ENCODE measurements at places on chromosomes 16 and 17.
A peak's percentile ranks its signal among the peaks of the same experiment; 100 is the strongest.

- peak; percentile 61 for DNase-seq
Observed at GRCh38 chr17:2347805-2348685, 10.7 kb downstream of the SGSM2 start.

DNA sequence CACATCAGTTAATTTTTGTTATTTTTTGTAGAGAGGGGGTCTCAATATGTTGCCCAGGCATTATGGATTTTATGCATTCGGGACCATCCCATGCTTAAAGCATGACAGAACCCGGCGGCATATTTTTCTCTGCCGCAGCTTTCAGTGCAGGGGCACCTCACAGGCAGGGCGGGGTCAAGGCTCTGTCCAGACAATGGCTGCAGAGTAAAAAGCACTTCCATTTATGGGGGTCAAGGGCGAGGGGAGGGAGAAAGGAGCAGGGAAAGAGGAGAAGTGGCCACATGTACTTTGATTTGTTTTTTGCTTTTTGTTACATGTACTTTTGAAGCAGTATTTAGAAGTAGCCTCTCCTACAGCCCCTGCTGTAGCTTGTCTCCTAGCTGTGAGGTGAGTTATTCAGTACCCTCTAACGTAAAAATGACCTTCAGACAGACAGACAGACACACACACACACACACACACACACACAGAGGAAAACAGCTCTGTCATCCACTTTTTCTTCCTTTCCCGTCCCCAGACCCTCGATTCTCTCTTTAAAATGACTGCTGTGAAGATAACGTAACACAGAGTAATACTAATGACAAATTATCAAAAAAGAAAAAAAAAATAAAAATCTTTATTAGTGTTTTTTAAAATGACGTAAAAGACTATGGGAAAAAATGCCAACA lies 856 bp upstream of the SCPEP1 start:
- no peak for DNase-seq

GRCh38 chr16:57192146-57192545 lies 6.0 kb downstream of the RSPRY1 start:
- DNase-seq, result no peak

DNA sequence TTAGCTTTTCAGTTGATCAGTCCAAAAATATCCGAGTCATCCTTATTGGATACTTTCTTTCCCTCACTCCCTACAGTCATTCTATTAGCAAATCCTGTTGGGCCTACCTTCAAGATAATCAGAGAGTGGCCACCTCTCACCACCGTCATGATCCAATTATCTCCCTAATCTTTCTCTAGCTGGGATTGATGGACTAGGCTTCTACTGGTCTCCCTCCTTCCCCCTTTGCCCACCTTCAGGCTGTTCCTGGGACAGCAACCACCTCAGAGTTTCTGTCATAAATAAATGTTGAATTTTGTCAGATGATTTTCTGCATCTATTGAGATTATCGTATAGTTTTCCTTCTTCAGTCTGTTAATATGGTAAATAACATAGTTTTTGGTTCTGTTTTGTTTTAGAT lies 16.2 kb upstream of the RHBDL3 start:
- DNase-seq, result no peak

GRCh38 chr17:81128774-81129173 lies 36.5 kb upstream of the PVALEF start:
- DNase-seq, result no peak

DNA sequence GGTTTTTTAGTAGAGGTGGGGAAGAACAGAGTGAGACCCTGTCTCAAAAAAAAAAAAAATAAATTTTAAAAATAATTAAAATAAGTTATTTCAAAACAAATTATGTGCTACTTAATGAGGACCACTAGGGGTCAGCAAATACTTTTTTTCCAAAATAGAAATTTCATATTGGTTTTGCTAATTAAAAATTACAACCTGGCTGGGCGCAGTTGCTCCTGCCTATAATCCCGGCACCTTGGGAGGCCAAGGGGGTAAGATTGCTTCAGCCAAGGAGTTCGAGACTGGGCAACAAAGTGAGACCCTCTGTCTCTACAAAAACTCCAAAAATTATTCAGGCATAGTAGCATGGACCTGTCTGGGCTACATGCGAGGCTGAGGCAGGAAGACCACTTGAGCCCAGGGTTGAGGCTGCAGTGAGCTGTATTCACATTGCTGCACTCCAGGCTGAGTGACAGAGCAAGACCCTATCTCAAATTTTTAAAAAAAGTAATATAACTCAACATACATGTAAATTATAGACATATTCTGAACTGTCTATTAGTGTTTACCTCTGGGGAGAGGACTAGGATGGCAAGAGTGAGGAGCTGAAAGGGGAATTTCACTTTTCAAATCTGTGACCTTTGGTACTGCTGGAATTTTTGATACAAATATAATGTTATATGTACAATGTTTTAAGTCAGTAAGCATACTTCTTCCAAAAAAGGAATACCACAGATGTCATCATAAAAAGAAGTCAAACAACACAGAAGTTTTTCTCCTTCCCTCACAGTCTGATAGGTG lies 8.1 kb downstream of the MEIOB start:
- DNase-seq, result peak; percentile 48

- no peak for DNase-seq
Observed at GRCh38 chr16:57123974-57124674, 31.7 kb downstream of the CPNE2 start.

DNA sequence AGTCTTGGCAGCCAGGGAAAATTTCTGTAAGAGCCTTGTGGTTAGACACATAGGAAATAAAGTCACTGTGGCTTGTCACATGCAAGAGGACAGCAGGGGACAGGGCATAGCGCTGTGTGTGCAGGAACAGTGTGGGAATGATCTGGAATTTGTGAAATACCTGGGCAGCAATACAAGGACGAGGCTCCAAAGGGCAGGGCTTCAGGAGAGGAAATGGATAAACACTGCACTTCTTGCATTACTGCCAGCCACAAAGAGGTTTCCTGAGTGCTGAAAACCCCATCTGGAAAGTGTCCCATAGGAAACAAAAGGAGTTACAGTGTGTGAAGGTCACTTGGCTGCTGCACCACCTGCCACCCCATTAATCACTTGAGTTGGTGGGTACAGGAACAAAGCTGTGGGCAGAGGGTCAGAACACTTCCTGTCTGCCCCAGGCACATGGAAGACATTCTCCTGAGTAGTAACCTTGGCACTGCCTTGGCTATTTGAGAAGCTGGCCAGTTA lies 12.1 kb upstream of the HP start:
- no peak for DNase-seq

- no peak for DNase-seq
Observed at GRCh38 chr16:73315645-73316044, 267.7 kb upstream of the ZFHX3 start.

DNA sequence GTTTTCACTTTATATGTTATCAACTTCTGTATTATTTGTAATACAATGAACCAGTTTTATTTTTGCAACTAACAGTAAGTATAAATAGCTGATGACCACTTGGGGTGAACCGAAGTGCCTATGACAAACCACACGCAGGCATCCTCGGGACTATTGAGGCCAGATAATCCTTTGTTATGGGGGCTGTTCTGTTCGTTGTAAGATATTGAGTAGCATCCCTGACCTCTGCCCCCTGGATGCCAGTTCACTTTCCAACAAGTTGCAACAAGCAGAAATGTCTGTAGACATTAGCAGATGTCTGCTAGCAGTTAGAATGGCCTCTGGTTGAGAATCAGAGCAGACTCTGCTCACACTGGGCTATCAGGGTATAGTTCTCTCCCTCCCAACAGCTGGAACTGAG lies 277.0 kb downstream of the WWOX start:
- DNase-seq, result no peak

DNA sequence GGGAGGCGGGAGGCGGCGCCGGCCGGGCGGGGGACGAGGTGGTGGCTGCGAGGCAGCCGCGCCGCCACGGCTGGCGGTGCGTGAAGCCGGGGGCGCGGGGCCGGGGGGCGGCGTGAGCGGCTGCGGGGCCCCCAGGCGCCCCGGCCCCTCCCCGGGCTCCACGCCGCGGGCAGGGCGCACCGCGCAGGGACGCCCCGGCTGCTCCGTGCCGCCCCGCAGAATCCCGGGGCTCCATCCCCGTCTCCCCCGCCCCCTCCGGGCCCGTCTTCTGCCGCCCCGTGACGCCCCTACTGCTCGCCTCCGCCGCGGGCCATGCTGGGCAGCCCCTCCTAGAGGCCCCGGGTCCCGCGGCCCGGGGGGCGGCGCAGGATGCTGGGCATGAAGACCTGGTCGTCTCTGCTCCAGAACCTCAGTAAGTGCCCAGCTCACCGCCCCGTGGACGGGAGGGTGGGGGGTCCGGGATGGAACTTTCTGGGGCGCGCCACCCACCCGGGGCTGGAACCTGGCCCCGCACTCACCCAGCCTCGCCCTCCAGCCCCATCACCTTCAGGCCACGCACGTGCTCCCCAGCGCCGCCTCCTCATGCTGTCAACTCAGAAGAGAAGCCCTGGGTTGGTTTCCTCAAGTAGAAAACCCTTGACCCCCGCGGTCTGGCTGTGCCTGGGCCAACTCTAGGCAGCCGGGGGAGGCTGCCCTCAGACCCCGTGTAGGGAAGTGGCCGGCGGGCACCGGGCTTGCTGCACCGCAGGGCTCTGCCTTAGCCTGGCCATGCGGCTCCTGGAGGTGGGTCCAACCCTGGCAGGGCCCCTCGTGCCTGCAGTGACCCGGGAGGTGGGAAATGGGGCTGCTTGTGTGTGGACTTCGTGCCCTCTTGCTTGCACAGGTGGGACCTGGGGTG lies 150.2 kb upstream of the GSE1 start:
- no peak for DNase-seq

GRCh38 chr16:49442805-49443204 lies 69.2 kb downstream of the C16orf78 start:
- no peak for DNase-seq

DNA sequence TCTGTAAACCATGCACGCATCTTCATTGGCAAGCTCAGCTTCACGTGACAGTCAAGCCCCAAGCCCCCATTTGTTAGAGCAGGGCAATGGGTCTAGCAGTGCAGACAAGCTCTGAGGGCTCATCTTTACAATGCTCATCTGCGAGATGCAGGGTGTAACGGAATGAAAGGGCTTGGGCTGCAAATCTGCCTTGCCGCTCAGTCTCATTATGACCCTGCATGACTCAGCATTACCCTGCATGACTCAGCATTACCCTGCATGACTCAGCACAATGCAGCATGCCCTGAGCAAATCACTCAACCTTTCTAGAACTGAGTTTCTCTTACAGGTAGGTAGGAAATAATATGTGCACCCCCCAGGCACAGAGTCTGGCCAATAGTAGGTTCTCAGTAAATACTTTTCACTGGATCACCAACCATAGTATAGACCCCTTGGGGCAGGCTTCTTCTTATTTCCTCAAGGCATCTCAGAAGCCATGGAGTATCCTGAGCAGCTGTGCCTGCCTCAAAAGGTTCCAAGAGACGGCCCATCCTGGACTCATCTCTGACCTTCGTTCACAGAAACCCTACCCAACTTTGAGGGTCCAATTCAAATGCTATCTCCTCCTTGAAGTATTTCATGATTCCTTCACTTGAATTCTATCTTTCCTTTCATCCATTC lies 391.3 kb upstream of the CDH5 start:
- no peak for DNase-seq

GRCh38 chr16:11333010-11333409 lies 12.2 kb upstream of the RMI2 start:
- no peak for DNase-seq

DNA sequence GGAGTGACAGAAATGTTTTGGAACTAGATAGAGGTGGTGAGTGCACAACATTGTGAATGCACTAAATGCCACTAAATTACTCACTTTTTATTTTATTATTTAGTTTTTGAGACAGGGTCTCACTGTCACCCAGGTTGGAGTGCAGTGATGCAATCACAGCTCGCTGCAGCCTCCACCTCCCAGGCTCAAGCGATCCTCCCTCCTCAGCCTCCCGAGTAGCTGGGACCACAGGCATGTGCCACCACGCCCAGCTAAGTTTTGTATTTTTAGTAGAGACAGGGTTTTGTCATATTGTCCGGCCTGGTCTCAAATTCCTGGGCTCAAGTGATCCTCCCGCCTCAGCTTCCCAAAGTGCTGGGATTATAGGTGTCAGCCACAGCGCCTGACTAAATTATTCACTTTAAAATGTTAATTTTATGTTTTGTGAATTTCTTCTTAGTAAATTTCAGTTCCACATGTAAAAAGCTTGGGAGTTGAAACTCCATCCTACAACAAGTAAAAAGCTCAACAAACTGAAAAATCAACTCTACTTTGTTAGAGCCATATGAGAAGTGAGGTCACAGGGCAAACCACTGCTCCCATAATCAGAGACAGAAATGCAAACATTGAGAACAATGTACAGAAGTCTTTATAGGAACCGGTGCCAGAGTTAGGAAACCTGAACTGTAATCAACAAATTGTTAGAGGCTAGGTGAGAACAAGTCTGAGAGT lies 13.8 kb upstream of the SLC5A10 start:
- no peak for DNase-seq

- no peak for DNase-seq
Observed at GRCh38 chr17:41196068-41196467, 6.4 kb downstream of the KRTAP9-1 start.

GRCh38 chr16:4994719-4995434 lies 36.7 kb downstream of the SEC14L5 start:
- DNase-seq, result no peak

- DNase-seq, result no peak
Observed at GRCh38 chr16:13660807-13661206, 259.1 kb upstream of the ERCC4 start.

DNA sequence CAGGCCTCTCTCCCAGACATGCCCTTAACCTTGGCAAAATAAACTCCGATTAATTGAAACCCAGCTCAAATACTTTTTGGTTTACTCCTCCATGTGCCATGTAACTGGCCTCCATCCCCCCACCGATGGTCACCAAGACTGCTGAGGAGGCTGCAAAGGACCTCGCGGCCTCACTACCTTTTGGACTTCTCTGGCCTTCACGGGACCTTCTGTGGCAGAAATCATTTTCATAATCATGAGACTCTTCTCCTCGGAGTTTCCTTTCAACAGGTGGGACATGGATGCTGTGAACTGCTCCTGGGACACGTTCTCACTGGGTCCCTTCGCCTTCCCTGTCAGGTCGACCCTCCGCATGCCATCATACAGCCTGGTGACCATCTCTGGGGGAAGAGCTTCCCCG lies 9.0 kb downstream of the MEAK7 start:
- DNase-seq, result no peak

DNA sequence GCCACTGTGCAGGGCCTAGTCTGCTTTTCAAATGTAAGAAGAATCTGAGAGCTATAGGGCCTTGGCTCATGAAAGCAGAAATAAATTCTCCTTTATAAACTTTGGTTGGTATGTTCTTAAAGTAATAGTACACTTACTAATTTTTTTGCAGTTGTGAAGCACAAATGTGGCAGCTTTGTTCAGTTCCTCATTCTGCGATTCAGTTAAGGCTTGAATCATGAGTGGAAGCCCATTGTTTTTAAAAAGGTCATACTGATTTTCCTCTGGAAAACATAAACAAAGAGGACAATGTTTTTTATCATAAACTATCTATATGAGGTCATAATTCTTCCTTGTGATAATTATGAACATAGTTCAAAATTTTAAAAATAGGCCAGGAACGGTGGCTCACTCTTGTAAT lies 23.6 kb upstream of the DYNC1LI2 start:
- DNase-seq, result no peak

- no peak for DNase-seq
Observed at GRCh38 chr17:77563439-77564102, 394.9 kb upstream of the TNRC6C start.
